T-helper 2 cell (primary cell): ENCODE measurements at places on chromosomes 16 and 17.

DNA sequence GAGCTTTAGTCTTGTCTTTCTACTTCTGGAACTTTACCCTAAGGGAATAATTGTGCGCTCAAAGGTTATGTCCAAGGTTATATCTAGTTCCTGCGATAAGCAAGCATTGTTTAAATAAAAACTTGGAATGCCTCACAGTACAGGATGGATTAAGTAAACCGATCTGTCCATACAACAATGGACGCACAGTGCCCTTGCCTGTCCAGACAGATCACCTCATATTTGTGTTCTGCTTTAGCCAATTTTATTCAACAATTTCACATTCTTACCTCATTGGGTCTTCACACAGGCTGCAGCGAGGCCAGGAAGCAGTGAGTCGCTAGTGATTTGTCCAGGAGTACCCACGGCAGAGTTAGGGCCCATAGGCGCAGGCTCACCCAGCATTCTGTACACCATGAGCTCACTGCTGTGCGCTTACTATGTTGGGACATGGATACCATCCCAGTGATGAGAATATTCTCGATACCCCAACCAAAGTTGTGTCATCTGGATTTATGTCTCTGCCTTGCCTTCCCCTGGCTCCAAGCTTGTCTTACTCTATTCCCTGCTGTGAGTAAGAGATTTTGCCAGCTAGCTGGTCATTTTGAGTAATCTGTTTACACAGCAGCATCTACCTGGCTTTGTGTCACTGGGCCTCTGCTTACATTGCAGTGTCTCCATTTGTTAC lies 39.8 kb downstream of the USP43 start:
- DNase-seq: no peak

DNA sequence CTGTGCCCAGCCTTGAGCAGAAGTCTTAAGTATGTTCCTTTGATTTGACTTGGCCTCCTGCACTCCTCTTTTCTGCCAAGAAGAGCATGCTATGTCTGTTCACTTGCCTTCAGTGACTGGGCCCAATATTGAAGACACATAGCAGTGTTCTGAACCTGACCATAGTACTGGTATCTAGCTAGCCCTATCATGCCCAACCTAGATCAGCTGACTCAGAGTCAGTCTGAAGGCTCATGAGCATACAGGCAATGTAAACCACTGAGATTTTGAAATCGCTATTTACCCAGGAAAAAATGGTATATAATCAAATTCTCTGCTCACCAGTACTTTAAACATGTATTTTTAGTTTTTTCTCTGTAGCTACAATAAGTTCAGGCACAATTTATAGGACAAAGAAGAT lies 129.4 kb downstream of the TANC2 start:
- DNase-seq: no peak

GRCh38 chr16:21060027-21060510 lies 90.6 kb downstream of the DNAH3 start:
- DNase-seq: no peak

DNA sequence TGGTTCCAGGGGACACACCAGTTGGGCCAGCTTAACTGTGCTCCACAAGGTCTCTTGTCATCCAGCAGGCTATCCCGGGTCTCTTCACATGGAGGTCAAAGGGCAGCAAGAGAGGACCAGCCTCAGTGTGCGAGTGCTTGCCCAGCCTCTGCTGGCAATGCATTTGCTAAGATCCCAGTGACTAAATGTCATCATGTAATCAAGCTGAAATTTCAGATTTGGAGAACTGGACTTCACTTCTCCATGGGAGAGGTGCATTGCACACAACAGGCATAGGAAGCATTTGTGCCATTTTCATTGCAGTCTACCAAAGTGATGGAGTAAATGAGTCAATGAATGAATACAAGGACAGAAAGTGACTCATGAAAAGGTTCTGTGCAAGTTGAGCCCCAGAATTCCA lies 51.2 kb upstream of the KDM8 start:
- DNase-seq: no peak

GRCh38 chr17:75144816-75145512 lies 9.3 kb downstream of the JPT1 start:
- DNase-seq: no peak

DNA sequence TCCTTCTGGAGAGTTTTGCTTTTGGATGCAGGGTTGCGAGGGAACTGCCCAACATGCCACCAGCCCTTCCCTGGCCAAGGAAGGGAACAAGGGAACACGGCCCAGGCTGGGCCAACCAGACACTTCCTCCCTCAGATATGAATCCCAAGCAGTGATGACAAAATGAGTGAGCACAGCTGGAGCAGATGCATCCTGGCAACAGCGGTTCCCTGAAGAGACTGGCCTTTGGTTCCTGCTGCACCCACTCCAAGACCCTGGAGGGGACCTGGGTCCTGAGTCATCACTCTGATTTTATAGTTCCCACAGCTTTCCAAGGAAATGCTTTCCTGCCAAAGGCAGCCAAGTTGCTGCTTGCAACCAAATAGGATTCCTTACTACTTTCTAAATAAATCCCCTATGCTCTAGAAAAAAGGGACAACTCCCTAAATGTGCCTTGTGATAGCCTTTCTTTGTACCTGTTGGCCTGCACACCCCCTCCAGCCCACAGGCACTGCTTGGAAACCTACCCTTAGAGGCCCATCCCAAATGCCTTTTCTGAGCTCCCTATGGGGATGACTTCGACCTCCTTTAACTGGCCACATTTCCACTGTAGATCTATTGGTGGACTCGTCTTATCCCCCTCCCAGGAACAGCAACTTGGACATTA lies 5.3 kb downstream of the ST3GAL2 start:
- no peak for DNase-seq

GRCh38 chr17:77382966-77383612 lies 242.3 kb downstream of the SEC14L1 start:
- DNase-seq: no peak

- peak; percentile 12 for DNase-seq
These were observed 430 bp downstream of the TSEN54 start for GRCh38 chr17:75516619-75517296.

DNA sequence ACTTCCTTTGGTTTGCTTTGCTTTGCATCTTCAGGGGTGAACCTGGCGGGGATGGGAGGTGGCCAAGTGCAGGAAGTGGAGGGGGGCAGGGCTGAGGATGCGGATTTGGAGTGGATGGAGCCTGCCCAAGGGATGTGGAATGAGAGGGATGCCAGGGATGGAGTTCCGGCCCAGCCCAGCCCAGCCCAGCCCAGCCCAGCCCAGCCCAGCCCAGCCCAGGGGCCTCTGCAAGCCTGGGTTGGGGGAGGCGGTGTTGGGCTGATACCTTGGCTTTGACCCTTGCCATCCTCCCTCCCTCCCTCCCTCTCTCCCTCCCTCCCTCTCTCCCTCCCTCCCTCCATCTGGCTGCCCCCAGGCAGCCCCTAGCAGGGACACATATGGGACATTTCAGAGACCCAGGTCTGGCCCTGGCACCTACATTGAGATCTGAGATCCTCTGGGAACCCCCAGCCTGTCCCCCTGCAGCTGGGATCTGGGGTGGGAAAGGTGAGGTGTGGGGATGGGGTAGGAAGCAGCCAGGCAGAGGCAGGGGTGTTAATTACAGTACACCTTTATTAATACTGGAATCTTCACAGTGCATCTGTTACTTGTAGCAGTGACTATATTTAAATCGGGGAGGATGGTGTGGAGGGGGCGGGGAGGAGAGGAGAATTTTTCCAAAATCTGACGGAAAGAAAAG lies 14.5 kb downstream of the IL34 start:
- no peak for DNase-seq

DNA sequence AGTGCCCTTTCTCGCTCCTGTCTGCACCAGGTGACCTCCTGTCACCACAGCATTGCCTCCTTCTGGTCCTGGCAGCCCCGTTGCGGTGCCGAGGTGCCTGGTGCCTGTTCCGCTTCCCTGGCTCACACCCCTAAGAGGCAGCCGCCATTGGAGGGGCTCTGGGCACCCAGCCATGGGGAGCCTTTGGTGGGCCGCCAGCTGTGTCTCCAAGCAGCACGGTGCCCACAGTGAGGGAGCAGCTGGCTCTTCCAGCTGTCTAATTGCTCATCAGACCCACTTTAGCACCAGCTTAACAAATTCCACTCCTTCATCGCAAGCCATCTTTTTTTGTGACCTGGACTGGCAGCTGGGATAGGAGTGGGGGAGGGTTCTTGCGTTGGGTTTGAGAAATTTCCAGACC lies 276.1 kb downstream of the SNX29 start:
- no peak for DNase-seq

GRCh38 chr16:49564496-49565229 lies 191.1 kb downstream of the C16orf78 start:
- no peak for DNase-seq

DNA sequence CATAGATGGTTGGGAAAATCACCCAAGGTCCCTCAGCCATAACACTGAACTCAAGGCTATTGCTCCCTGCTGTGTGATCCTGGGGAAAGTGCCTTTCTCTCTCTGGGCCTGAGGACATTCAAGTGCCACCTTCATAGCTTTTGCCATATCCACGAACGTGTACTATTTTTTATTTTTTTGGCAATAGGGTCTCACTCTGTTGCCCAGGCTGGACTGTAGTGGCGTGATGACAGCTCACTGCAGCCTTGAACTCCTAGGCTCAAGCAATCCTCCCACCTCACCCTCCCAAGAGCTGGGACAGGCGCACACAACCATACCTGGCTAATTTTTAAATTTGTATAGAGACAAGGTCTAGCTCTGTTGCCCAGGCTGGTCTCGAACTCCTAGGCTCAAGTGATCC lies 10.6 kb downstream of the PLLP start:
- DNase-seq: no peak

DNA sequence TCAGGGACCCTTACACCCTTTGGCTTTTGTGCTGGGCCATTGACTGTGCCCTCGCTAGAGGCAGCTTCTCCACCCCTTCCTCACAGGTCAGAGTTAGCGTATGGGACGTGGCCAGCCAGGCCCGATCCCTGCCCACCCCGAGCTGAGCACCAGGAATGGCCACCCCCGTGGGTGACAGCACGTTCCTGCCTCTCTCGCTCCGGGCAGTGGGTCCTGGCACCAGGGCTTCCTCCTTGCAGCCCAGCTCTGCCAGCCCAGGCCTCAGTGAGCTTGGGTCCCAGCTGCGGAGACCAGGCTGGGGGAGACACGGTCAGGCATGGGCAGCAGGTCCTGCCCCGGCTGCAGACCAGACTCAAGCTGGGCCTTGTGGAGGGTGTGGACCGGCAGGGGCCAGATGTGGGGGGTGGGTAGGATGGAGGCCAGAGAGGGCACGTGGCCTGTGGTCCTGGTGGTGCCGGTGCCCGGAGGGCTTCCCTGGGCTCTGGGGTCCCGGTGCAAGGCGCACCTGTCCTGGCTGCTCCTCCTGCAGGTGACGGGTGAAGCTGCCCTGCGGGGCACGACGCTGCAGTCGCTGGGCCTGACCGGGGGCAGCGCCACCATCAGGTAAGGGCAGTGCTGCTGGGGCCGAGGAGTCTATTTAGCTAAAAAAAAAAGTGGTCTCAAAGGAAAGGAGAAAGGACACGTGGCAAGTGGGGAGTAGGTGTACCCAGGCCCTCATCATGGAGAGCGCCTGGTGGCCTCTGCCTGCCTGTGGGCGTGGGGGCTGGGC lies 18.2 kb downstream of the ASPSCR1 start:
- DNase-seq: no peak

GRCh38 chr17:34076743-34077631 lies 178.1 kb upstream of the CCL2 start:
- no peak for DNase-seq

DNA sequence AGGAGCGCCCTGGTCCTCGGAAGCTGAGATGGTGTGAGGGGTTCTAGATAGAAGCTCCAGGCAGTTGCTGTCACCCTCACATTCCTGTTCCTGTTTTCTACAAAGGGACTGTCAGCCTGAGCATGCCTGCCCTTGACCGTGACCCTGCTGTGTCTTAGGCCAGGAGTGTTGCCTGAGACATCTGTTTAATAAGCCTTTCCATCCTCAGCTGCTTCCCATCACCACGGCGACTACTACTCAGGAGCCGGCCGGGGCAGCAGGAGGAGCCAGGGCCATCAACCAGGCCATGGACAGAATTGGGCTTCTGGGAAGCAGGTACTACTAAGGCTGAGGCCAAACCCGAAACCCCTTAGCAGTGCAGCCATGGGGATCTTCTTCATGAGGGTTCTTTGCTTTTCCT lies 151.4 kb downstream of the KATNIP start:
- DNase-seq: no peak
